Renal cortical epithelial cell (primary cell): ENCODE measurements at places on chromosomes 4 and X. TPM values are rescaled to one million over a fixed set of nuclear protein-coding genes. Genes with fewer than 3 reads are reported as not detected.

Gene REPS2
- 2.3 and 37.8 TPM in 2 replicates for total RNA-seq

Gene NFXL1
- total RNA-seq = 6.8 and 17.3 TPM in 2 replicates

Gene CYTL1
- total RNA-seq = 5.0 TPM in 1 of 2 replicates, not detected in the other

Gene MTCP1
- 4.2 and 5.2 TPM in 2 replicates for total RNA-seq

Gene MAGEB2
- not detected in 2 replicates for total RNA-seq

Gene HTRA3
- total RNA-seq = 0.05 and 0.35 TPM in 2 replicates

Gene HSFX3
- total RNA-seq = not detected in 2 replicates

Gene ARX
- total RNA-seq = not detected in 2 replicates

Gene PAGE2B
- total RNA-seq = not detected in 2 replicates

Gene TBCK
- 19.4 and 79.6 TPM in 2 replicates for total RNA-seq

Gene ELOVL6
- total RNA-seq = 17.0 and 31.7 TPM in 2 replicates

GRCh38 chr4:138135610-138136009 is 106.5 kb downstream of the SLC7A11 start:
- no peak for DNase-seq

DNA sequence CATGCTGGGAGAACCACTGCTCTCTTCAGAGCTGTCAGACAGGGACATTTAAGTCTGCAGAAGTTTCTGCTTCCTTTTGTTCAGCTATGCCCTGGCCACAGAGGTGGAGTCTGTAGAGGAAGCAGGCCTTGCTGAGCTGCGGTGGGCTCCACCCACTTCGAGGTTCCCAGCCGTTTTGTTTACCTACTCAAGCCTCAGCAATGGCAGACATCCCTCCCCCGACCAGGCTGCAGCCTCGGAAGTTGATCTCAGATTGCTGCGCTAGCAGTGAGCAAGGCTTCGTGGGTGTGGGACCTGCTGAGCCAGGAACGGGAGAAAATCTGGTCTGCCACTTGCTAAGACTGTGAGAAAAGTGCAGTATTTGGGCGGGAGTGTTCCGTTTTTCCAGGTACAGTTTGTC is 118.9 kb downstream of the SLC10A6 start:
- no peak for DNase-seq

DNA sequence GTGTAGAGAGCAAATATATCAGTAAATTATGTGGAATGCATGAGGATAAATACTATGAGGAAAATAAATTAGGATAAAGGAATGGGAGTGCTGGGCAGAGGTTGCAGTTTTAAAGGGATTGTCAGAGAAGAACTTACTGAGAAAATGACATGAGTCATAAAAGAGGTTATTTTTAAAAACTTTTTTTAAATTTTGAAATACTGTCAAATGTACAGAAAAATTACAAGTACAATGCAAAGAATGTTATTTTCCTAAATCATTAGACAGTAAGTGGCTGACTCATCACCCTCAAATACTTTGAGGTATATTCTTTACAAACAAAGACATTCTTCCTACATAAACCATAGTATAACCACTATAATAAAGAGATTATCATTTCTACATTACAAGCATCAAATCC is 29.8 kb upstream of the H2AZ1 start:
- no peak for DNase-seq

DNA sequence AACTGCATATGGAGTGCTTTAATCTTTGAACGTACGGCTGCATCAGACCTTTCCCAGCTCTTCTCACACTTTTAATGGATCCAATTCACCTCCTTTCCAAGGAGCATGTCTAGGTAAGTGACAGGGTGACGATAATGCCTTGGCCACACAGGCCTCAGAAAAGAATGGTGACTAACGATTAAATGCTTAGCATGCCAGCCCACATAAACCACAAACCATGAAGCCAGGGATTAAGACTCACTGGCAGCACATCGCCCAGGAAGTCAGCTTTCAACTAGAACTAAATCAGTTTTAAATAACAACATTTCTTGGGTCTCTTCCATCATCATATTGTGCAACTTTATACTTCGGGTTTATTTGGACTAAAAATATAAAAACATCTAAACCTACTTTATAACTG is 28.7 kb downstream of the INPP4B start:
- DNase-seq = peak; percentile 96

DNA sequence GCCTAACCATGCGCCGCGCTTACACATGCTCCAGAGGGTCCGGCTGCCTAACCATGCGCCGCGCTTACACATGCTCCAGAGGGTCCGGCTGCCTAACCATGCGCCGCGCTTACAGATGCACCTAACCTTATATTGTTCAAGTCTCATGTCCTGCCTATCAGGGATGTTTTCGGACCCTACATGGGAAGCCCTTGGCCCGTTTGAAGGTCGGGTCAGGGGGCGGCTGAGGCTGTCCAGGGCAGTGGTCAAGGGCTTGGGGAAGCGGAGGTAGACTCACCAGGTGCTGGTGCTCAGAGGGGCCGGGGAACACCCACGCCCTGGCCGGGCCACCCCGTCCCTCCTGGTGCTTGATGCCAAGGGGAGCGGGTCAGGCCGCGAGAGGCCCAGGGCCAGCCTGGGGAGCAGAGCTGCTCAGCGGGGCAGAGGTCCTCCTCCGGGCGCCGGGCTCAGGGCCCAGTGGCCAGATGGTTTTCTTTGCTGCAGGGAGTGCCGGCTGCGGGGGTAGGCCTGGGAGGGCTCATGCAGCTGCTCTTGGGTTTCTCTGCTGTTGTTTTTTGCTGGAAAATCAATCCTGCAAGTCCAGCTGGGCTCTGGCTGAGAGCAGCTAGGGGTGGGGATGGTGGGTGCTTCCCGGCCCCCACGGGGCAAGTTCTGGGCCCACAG is 35.4 kb upstream of the SPON2 start:
- no peak for DNase-seq

GRCh38 chr4:155773196-155773800 is 14.5 kb downstream of the GUCY1B1 start:
- DNase-seq = no peak

DNA sequence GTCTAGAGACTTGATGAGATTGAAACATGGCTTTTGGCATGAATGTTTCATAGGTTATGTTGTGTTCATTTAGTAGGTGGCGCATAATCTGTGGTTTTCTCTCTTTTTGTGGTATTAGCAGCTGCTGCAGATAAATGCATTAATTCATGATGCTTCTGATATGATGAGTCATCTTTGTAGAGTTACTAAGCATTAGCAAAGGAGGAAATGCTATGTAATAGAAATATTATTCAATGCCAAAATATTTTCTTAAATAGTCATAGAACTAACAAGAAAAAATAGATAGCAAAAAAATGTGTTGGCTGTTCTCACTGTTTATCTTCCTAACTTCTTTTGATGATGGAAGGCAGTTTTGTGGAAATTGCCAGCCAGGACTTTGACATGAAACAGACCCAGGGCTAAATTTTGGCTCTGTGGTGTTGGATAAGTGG is 3.6 kb downstream of the ZXDB start:
- DNase-seq = peak; percentile 21

GRCh38 chrX:146614663-146615478 is 194.7 kb upstream of the CXorf51B start:
- peak; percentile 2 for DNase-seq

DNA sequence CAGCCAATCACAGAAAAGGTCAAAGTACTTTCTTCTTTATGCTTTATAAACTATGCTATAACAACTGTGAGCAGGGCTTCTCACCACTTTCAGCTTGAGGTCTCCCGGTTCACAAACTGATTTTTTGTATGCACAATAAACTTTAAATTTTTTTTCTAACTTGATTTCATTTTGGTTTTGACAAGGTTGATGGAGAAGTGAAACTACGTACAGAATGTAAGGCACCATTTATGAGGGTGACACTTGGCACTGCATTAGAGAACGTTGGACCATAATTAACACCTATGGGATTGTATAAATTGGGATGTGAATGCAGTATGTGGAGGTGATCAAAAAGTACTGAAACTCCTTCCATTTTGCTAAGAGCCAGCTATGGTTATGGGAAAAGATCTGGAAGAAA is 857.9 kb upstream of the HTR2C start:
- no peak for DNase-seq

- no peak for DNase-seq
These were observed 2.6 kb upstream of the NDP start for GRCh38 chrX:43975796-43976195.

- DNase-seq = no peak
These were observed 569.4 kb downstream of the TRAM1L1 start for GRCh38 chr4:116515959-116516358.

GRCh38 chrX:149987613-149988012 is 49.3 kb upstream of the EOLA2 start:
- DNase-seq = no peak

GRCh38 chrX:44891642-44892041 is 18.7 kb downstream of the KDM6A start:
- no peak for DNase-seq

- no peak for DNase-seq
These were observed 1491.6 kb downstream of the TECRL start for GRCh38 chr4:62917649-62918048.

DNA sequence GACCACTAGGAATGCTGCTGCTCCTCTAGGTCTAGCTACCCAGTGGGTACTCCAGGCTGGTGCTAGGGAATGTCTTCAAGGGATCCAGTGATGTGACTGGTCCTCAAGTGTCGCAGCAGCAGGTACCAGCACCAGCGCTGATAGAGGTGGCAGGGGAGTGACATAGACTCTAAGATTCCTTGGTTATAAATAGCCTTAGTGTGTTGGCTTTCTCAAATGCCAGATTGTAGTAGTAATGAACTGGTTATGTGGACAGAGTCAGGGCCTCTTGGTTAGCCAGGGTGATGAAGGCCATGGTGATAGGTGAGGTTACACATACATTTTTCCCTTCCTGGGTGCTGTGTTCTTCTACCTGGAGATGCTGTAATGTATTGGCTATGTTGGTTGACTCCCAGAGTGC is 38.3 kb downstream of the DCLK2 start:
- DNase-seq = no peak

DNA sequence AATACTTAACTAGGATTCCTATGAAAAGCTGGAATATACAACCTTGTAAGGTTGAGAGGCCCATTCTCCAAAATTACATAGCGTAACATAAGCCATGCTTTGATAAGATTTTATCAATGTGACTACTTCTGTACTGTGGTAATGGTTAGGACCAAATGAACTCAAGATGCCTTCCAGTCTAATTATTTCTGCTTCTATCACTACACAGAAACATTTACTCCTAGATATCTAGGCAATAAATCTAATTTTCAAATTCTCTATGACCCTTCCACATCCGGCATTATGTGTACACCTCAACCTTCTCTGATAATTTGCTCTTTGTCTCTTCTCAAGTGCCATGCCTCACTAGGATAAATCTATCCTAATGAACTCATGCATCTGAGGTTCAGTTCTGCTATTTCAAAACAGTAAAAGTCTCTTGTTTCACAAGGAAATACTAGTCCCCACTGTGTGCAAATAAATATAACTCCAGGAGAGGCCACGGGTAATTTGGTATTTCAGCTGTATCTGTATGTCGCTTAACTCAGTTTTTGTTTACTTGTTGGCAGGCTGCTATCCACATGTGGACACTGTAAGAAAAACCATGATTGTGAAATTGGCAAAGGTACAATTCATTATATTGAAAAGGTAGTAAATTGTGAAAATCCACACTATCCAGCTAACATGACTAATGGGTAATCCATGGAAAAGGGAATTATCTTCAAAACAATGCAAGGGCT is 93.3 kb downstream of the PRDM5 start:
- peak; percentile 6 for DNase-seq

GRCh38 chr4:168585168-168586091 is 88.6 kb downstream of the PALLD start:
- DNase-seq = peak; percentile 64

DNA sequence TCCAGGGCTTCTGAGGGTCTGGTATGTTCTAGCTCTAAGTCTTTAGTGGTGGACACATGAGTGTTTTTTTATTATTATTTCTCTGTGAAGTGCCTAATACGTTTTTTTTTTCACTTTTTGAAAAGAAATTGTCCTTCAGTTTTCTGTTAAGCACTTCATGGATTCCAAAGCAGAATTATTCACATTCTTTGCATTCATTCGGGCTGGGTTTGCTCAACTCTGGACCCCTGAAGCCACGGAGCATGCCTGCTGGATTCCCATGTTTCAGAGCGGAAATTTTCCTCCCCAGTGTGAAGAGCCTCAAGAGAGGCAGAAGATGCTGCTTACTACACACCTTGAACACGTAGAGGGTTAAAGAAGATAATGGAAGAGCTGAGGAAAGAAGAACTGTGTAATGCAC is 107.5 kb downstream of the EGF start:
- DNase-seq = peak; percentile 66

GRCh38 chr4:57154191-57154590 is 44.0 kb upstream of the IGFBP7 start:
- DNase-seq = no peak

- DNase-seq = no peak
These were observed 9.6 kb downstream of the MSX1 start for GRCh38 chr4:4868758-4869723.

DNA sequence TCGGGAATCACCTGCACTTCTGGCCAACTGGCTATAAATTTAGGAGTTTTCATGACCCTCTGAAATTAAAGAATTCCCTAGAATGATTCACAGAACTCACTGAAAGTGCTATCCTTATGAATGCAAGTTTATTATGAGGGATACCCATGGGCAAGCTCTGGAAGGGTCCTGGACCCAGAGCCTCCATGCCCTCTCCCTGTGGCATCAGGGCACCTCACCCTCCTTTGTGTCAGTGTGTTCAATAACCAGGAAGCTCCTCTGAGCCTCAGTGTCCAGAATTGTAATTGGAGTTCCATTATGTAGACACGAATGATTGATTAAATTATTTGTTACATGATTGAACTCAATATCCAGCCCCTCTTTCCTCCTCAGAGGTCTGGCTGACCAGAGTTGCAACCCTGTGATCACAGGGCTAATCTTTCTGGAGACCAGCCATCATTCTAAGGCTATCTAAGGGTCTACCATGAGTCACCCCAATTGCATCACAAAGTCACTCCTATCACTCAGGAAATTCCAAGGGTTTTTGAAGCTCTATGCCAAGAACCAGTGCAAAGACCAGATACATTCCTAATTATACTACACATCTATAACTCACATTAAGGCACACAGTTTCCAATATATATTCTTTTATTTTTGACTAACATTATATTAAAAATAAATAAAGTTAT is 8.9 kb downstream of the ANXA3 start:
- peak; percentile 80 for DNase-seq

GRCh38 chrX:105694839-105695238 is 127.5 kb upstream of the NRK start:
- no peak for DNase-seq

GRCh38 chr4:186953599-186954260 is 230.1 kb upstream of the FAT1 start:
- DNase-seq = no peak

DNA sequence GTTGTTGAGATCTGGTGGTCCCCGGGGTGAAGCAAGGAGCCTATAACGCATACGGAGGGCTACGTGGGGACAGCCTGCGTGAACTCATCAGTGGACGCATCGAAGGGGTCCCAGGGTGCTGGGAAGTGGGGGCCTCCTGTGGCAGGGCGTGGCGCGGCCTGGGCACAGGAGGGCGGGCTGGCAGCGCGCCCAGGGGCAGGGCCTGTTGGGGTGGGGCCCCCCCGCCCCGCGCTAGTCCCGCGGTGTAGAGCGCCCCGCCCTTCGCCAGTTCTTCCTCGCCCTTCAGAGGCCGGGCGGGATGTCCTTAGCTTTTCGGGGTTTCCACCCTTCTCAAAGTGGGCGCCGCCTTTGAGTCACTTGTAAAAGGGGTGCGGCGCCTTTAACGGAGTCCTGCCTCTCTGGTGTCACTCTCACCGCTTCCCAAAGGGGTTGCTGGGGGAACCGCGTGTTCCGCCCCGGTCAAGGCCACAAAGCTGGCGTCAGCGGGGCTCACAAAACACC is 632 bp downstream of the PLP2 start:
- no peak for DNase-seq
